Nephron progenitor cell (in vitro differentiated cells): ENCODE measurements at places on chromosomes 5 and 9.

DNA sequence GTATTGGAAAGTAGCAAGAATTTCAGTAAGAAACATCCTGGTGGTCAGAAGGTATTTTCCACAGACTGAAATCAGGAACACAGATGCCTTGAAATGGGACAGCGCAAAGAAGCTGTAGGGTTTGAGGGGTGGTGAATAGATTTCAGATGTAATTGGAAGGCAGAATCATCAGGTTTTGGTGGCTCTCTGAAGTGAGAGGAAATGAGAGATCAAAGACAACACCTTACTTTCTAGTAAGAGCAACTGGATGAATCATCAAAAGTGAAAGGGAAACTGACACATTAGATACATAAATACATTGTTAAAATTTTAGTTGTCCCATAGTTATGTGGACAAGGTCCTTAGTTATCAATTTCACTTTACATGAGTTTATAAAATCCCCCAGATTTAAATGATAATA is 188.2 kb upstream of the SLC27A6 start:
- DNase-seq = no peak

GRCh38 chr9:136944212-136944518 is 373 bp downstream of the FBXW5 start:
- no peak for DNase-seq

DNA sequence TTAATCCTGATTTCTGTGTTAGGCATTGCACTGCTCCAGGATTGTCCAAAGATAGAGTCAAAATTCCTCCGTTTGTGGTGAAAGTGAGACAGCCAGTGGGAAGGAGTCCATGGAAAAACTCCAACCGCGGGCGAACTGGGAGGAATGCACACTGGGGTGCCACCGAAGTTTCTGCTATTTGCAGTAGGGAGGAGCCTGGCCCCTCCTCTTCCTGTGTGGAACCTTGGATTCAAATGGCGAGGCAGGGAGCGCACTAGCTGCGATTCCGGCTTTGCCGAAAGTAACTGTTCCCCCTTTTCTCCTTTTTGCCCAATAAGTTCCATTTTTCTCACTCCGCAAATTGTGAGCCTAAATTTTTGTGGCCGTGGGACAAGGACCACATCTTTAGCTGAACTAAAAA is 9.3 kb downstream of the BAAT start:
- no peak for DNase-seq

DNA sequence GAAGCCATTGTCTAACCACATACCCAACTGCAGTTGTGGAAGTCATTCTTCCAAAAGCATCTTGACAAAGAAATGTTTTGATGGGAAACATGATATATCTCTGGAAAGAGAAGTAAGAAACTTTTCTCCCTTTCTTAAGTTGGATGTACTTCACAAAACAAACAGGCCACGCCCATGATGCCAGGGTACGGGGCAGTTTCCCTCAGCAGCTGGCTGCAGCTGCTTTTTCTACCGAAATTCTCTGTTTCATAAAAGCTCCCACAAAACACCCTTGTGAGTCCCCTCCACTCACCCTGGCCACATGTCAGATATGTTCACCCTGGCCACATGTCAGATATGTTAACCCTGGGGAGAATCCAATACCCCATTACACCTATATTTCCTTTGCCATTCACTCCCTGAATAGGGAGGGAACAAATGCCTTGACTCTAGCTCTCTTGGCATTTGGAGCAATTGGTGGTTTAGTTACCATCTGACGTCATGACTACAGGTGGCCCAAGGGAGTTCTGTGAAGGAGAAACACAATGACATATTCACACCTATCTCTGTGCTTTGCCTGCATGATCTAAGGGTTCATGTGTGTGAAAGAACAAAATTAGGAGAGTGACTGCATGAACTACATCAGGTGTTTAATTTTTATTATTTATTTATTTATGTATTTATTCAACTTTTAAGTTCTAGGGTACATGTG is 103.0 kb downstream of the AOPEP start:
- no peak for DNase-seq

GRCh38 chr5:134069553-134069952 is 44.9 kb upstream of the TCF7 start:
- DNase-seq = no peak

DNA sequence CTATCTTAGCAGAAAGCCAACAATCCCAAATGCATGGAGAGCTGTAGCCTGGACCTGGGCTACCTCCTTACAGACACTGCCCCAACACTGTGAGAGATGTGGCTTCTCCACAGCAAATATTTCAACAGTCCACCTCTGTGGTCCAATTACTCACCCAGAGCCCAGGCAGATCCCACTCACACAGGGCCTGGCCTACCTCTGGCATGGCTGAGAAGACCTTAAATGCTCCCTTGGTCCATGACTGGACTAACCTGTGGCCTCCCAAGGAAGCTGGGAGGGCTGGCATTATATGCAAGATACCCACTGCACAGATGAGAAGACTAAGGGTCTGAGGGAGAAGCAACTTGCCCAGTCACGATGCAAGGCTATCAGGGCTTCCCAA is 22.8 kb upstream of the SLC25A51 start:
- DNase-seq = no peak
